Activated naive CD8-positive, alpha-beta T cell treated with anti-CD3 and anti-CD28 coated beads, Interleukin-2, amount 10 ng/mL, durations not matched to agents 7 days and 5 days (primary cell): ENCODE measurements at places on chromosomes 6 and 20.

DNA sequence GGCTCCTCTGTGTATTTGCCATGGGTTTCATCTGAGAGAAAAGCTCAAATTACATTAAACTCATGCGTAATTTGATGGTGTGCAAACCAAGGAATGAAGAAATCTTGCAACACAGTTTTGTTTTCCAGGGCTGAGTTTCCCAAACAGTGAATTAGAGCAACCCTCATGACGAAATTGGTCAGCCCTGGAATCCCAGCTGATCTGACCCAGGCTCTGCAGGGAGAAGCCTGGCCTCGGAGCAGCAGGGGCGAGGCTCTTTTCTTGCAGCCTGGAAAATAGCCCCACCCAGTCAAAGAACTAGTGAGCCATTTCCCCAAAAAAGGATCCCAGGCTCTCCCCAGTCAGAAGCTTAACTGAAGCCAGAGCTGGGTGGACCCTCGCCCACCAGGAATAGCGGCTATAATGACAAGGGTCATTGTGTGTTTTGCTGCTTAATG, 107.3 kb upstream of the SNX9 start:
- H3K36me3 ChIP-seq: no peaks in the 10 kb centered on the region
- H3K27me3 ChIP-seq: peaks cover 6% of the 10 kb centered on the region
- DNase-seq: no peak
- H3K4me1 ChIP-seq: no peaks in the 10 kb centered on the region
- no peak overlapping the region for H3K4me3 ChIP-seq

- H3K4me1 ChIP-seq: no peaks in the 10 kb centered on the region
- no peak for DNase-seq
- H3K27me3 ChIP-seq: no peaks in the 10 kb centered on the region
- no peak overlapping the region for H3K4me3 ChIP-seq
Measured at GRCh38 chr6:130973521-130974277, 89.3 kb downstream of the EPB41L2 start.

GRCh38 chr20:1840817-1841553, 54.2 kb upstream of the SIRPA start:
- H3K27me3 ChIP-seq: peaks cover 7% of the 10 kb centered on the region
- no peak overlapping the region for H3K4me3 ChIP-seq
- no peaks in the 10 kb centered on the region for H3K36me3 ChIP-seq
- no peak overlapping the region for H3K27ac ChIP-seq
- peaks cover 6% of the 10 kb centered on the region for H3K4me1 ChIP-seq
- no peak for DNase-seq

DNA sequence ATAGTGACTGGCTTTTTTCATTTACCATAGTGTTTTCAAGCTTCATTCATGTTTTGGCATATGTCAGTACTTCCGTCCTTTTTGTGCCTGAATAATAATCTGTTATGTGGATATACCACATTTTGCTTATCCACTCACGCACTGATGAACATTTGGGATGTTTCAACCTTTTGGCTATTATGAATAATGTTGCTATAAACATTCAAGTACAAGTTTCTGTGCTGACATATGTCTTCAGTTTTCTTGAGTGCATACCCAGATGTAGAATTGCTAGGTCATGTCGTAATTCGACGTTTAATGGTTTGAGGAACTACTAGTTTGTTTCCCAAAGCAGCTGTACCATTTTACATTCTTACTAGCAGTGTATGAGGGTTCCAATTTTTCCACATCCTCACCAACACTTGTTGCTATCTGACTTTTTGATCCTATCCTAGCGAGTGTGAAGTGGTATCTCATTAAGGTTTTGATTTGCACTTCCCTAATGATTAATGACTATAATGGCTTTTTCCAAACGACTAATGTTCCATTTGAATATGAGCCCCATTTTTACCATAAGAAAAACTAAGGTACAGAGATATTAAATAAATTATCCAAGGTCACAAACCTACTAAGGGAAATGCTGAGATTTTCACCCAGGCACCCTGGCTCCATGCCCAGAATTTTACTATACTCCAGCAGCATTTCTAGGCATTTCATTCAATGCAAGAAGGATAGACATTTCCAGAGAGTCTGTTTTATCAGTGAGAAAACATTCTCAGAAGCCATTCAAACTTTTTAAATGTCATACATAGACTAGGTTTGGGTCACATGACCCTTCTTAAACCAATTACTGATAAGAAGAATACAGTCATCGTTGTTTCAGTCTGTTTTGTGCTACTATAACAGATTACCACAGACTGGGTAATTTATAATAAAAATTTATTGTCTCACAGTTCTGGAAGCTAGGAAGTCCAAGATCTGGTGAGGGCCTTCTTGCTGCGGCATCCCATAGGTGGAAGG, 71.1 kb upstream of the RUNX2 start:
- H3K27me3 ChIP-seq: no peaks in the 10 kb centered on the region
- peaks cover 3% of the 10 kb centered on the region for H3K4me1 ChIP-seq
- peaks cover 7% of the 10 kb centered on the region for H3K36me3 ChIP-seq
- no peak overlapping the region for H3K4me3 ChIP-seq
- no peak overlapping the region for H3K27ac ChIP-seq
- no peak for DNase-seq

GRCh38 chr6:121688974-121689373, 253.5 kb downstream of the GJA1 start:
- H3K27ac ChIP-seq: no peak overlapping the region
- DNase-seq: no peak
- H3K27me3 ChIP-seq: no peaks in the 10 kb centered on the region

- no peaks in the 10 kb centered on the region for H3K27me3 ChIP-seq
- H3K4me3 ChIP-seq: peak overlapping the region; percentile 60
- peaks cover 22% of the 10 kb centered on the region for H3K36me3 ChIP-seq
- peak overlapping the region; percentile 79 for H3K27ac ChIP-seq
- H3K4me1 ChIP-seq: peaks cover 34% of the 10 kb centered on the region
- no peak for DNase-seq
Measured at GRCh38 chr6:135568379-135568778, 70.8 kb upstream of the AHI1 start.
